Colonic mucosa (tissue), 4 donors: ENCODE measurements at places on chromosomes 6 and 20. TPM values are rescaled to one million over a fixed set of nuclear protein-coding genes. Genes with fewer than 3 reads are reported as not detected.

The CRIP3 gene
- 0.69 TPM for total RNA-seq

GRCh38 chr6:110482774-110483400 lies 6.5 kb upstream of the SLC22A16 start:
- DNase-seq = no peak

DNA sequence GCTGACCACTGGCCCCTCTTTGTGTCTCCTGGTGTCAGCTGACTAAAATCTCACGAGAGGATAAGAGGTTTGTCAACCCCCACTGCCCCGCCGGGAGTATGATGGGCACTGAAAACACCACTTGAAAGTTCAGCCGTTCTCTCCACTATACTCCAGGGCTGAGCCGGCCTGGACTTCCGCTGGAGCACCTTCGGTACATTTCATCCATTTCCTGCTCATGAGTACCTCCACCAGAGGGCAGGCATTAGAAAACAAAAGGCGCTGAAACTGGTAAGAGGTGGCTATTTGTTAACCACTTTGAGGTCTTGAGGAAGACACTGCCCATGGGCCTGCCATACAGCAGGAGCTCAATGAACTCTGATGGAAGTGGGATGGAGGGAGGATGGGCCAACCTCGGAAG lies 17.9 kb upstream of the ANKRD60 start:
- no peak for DNase-seq

DNA sequence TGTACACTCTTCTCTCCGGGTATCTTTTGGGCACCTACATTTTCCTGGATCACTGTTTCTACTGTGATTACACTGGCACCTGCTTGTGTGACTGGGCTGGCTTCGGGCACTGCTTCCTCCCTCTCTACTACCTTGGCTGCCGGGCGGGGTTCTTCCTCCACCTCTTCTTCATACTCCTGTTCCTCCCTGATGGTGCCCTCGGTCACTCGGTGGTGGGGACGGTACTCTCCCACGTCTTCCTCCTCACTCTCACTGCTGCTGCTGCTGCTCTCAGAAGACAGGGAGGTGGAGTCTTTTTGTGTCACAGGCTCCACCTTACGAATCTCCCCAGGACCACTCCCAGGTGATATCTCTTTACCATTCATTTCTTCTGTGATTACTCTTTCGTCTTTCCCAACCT lies 42.5 kb downstream of the SMLR1 start:
- no peak for DNase-seq

GRCh38 chr20:45938727-45939438 lies 4.4 kb downstream of the PCIF1 start:
- no peak for DNase-seq

GRCh38 chr20:55070001-55070400 lies 594.6 kb downstream of the DOK5 start:
- no peak for DNase-seq

DNA sequence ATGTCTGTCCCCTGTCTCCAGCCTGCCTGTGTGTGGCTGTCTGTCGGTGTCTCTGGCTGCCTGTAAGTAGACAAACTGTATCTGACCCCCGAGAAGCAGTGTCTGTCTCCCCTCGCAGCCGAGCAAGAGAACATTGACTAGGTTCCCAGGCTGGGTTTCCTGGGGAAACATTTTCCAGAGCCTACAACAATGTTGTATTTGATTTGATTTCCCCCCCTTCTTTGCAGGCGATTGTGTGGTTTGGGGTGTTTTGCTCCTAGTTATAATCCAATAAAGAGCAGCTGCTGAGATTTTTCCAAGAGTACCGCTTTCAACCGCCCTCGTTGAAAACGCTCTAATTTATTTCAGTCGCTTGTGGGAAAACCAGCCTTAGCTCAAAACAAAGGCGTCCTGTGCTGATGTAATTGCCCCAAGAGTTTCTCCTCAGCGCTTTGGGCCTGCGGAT lies 92.6 kb downstream of the CDC5L start:
- DNase-seq = no peak

The OR2H2 gene
- total RNA-seq = not detected

- no peak for DNase-seq
Measured at GRCh38 chr20:54355631-54356280, 119.6 kb upstream of the DOK5 start.

The APOBEC2 gene
- total RNA-seq = not detected

- no peak for DNase-seq
Measured at GRCh38 chr20:4844751-4845465, 123.2 kb downstream of the PRND start.

The AGER gene
- 10.1 TPM for total RNA-seq

- no peak for DNase-seq
Measured at GRCh38 chr6:169923468-169924464, 172.3 kb downstream of the ERMARD start.

- DNase-seq = peak; percentile 33
Measured at GRCh38 chr6:107488875-107489635, 862 bp upstream of the SOBP start.

- no peak for DNase-seq
Measured at GRCh38 chr20:58797371-58798338, 53.0 kb downstream of the GNAS-AS1 start.

DNA sequence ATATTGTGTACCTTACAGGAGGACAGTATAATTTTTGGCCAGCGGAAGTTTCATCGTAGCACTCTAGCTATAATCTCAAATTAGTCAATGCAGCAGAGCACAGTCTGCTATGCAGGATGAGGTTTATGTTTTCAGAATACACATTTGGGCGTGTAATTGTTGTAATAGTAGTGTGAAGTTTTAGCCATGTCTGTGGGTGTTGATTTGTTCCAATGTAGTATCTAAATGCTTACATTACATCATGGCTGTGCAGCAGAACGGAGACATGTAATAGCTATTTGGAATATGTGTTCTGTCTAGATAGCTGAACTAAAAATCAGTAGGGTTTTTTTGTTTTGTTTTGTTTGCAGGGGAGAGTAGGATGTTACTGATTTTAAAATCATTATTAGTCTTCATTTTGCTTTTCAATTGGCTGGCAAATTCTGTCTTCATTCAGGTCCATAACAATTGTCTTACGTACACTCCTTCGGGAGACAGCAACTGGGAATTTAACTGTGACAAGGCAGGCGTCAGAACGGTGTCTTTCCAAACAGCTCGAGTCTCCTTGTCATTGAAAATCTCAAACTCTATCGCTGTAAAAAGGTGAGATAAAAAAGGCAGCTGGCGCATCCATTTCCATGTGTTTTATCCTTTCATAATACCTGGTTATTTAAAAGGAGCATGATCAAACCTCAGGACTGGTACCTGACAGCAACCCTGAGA lies 65.1 kb upstream of the CDH4 start:
- DNase-seq = no peak

DNA sequence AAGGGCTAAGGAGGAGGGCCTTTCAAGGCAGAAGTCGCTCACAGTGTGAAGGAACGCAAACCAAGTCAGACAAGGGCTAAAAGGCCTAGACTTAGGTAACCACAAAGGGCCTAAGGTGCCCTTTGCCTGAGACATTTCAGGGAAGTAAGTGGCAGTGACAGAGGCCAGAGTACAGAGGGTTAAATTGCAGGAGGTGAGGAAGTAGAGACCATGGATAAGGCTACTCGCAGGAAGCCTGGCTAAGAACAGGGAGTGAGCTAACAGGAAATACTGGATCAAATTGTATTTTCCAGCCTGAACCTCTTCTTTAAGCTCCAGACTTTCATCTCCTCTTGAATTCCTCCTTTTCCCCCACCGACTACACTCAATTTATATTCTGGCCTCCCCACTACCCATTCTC lies 16.6 kb downstream of the ZHX3 start:
- DNase-seq = no peak

- DNase-seq = no peak
Measured at GRCh38 chr6:143872201-143872600, 7.9 kb downstream of the ZC2HC1B start.

DNA sequence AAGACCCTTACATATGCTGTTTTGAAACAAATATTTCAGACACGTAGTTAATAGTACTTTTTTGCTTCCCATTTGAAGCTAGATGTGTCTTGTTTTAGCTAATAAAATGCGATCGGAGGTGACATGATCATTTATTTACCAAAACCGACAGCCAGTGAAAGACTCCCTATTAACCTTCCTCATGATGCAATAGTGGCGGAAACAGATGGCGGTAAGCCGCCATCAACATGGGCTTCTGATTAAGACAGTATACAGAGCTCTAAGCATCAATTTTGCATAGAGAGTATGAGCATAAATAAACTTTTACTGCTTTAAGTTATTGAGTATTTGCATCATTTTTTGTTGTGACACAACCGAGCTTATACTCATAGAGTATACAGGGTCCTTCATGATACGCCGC lies 1282.4 kb upstream of the ADGRB3 start:
- DNase-seq = no peak
